ENCODE measurements at places on chromosomes 12 and 14.

- DNase-seq = no peak
These were observed 6.0 kb upstream of the NUDT14 start for GRCh38 chr14:105187116-105187515.

DNA sequence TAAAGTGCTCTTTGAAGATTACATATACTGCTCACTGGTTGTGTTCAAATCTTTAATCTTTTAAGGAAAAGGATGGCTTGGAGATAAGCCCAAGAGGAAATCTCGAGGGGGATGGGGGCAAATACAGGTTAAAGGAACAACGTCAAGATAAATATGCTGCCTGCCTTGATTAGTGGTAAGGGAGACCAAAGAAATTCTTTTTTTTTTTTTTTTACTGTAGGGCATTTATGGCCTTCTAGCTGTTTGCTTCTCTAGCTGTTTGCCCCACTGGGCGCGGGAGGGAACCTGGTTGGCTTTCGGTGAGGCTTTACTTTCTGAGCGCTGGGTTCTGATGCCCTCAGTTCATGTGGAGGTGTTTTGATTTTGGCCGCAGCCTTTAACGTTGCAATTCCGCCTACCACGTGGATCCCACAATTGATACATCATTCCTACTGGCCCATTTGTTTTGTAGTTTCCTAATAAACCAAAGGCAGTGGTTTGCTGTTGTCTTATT, 5.7 kb downstream of the CCND2 start:
- no peak for DNase-seq

DNA sequence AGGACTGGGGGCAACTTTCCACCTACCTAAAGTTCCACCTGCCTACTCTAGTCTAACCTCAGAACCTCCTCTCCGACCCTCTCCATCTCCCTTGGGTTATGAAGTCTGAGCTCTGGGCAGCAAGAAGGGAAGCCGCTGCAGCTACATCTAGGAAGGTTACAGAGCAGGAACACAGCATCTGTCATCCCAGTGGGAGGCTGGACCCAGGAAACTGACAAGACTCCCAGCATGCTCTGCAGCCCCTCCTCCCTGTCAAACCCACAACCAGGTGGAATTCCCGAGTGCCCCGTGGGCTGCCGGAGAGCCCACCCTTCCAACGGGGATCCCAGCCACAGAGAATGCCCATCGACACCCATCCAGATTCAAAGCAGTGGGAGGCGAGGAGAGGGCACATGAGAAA, 2.1 kb downstream of the TESC start:
- DNase-seq = no peak

GRCh38 chr12:123472438-123472849, 14.5 kb downstream of the SNRNP35 start:
- DNase-seq = no peak

DNA sequence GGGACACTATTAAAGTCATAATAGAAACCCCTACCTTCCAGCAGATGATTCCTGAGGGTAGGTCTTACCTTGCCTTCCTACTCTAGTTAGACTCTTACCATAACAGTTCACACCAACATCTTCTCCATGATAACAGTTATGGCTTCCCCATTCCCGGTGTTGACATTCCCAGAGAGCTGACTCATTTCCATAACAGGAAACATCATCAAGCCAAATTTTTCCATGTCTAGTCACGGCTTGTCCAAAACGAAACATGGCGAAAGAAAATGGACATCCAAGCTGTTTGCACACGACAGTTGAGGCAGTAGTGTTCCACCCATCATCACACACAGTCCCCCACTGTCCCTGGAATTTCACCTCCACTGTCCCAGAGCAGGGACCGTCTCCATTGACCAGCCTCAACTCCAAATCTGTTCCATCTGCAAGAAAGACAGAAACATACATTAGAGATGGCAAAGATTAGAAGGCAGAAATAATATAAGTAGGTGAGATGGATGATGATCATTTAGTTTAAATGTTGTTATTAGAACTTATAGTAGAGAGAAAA, 10.6 kb downstream of the CD163L1 start:
- no peak for DNase-seq

DNA sequence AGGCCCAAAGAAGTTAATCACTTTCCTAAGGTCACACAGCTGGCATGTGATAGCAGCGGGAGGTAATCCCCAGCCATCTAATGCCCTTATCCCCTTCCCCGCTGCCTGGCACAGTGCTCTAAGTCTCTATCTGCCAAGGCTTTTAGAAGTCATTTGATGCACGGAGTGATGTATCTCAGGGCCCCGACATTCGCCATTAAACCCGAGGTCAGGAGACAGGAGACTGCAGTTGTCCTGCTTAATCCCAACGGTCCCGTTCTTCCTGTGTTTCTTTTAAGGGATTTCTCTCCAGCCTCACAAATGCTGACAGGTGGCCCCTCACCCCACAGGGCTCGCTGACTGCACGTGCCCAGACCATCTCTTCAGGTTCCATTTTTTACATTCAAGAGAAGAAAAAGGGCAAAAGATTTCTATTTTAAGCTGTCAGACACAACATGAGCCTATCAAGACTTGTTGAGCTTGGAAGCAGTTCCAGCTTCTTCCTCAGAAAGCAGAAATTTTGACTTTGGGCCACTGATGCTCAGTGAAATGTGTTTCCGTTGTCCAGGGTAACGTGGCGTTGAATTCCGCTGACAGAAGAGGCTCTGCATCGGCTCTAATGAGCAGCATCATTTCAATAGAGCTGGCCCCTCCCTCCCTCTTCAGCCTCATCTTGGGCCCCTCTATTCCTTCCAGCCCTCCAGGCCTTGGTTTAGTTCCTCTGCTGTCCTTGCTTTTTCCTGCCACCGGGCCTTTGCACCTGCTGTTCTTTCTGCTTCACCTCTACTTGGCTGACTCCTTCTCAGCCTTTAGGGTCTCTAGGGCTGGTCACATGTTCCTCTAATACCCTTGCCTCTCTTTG, 171.5 kb downstream of the CHST11 start:
- DNase-seq = no peak

Data from effector CD4-positive, alpha-beta T cell (primary cell).